ENCODE measurements at places on chromosomes 1 and 21.

DNA sequence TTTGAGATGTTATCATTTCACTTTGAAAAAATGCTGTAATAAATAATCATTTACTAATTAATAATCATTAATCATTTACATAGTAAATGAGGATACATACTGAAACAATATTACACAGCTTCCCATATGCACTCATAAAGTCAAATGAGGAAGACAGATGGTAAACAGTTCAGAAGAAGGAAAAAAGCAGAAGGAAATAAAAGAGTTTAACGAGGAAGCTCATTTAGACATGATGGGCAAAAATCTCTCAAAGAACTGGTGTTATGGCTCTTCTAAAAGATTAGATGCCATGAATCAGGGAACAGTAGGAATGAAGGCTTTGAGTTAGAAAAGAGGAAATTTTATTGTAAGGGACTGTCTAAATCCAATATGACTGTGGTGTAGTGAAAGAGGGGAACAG lies 347.6 kb downstream of the PTPRC start:
- DNase-seq, result no peak

DNA sequence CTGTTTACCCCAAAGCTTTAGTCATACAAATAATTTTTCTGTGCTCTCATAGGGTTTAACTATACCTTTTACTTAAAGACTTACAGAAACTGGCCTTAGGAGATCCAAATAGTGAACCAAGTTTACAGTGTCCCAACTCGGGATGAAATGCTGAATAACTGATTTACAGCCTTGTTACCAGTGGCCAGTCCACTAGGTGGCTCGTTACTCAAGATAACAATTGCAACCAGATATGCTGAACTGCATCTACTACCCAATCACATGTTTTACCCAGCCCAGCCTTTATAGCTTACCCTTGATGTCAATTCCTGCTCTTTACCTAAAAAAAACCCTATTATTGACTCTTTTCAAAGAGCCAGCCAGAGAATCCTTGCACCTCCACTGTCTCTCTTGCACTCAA lies 1148.8 kb upstream of the ADGRL4 start:
- no peak for DNase-seq

DNA sequence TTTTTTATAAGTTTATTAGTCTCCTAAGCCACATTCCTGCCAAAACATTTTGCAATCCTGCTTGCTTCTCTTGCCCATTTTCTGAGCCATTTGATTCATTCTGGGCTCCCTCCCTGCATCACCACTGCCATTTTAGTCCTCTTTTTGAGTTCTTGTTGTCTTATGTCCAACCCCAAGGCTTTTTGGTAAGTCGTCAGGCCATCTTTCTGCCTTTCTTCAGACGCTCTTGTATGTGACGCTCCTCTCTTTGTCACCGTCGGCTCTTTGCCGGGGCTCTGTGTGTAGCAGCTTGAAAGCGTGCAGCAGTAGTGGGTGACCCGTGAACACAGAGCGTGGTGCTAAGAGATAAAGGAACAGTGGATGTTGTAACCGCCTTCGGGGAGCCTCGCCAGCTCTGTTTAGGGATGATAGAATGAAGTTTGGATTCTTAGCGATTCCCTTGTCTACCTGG lies 14.6 kb downstream of the HUNK start:
- DNase-seq, result peak; percentile 85

GRCh38 chr1:174825806-174826205 lies 173.9 kb upstream of the CACYBP start:
- no peak for DNase-seq

DNA sequence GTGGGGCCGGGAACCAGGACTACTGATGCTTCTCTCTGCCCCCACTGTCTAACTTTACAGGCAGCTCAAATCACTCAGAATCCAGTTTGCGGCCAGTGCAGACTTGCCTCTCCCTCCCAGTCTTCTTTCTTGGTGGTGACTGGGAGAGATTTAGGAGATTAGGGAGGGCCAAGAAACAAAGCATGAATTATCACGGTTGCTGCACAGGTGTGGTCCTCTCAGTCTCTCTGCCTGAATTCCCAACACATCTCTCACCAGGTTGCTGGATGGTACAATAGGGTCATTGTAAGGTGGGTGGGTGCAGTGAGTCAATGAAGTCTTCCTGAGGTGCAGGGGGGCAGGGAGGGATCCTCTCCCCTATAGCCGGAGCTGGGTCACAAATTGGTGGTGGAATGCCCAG lies 12.6 kb downstream of the S100A11 start:
- DNase-seq, result no peak

DNA sequence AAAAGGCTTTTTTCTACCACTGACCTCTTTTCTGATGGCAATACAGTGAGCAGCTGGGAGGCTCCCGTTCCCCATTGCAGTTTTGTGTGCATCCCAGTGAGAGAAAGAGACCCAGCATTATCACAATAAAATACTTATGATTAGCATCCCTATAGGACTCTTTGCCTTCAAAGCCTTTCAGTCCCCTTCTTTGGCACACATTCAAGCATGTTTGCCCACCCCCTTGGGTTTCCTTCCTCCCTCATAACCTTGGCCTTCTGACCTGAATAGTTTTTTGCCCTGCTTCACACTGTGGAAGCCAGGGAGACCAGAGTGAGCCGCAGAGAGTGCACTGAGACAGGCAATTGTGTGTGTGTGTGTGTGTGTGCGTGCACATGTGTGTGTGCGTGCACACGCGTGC lies 13.2 kb upstream of the PLXNA2 start:
- DNase-seq, result no peak

DNA sequence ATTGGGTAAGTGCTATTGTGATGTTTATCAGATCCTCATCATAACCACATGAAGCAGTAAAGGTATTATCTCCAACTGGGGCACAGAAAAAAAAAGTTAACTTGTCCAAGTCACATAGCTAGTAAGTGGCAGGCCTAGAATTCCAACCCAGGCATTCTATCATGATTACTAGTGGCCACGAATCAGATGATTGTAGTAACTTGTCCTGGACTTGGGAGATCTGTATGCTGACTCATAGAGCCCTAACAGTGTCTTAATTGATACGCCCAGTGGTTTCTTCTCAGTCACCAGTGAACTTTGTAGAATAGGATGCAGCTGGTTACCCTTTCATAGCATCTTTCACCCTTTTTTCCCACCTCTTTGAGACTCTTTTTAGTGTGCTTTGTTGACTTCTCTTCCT lies 91.1 kb upstream of the UBE2U start:
- no peak for DNase-seq

- no peak for DNase-seq
Observed at GRCh38 chr1:56866656-56867055, 12.1 kb downstream of the C8A start.

GRCh38 chr1:30976143-30976542 lies 67.6 kb upstream of the SDC3 start:
- DNase-seq, result no peak

- DNase-seq, result no peak
Observed at GRCh38 chr1:229613938-229614337, 12.0 kb downstream of the TAF5L start.

GRCh38 chr1:9374748-9375341 lies 82.2 kb downstream of the SPSB1 start:
- DNase-seq, result no peak
